Stomach (tissue), 19 donors: ENCODE measurements at places on chromosomes 2 and 18. TPM values are rescaled to one million over a fixed set of nuclear protein-coding genes. Genes with fewer than 3 reads are reported as not detected.

DNA sequence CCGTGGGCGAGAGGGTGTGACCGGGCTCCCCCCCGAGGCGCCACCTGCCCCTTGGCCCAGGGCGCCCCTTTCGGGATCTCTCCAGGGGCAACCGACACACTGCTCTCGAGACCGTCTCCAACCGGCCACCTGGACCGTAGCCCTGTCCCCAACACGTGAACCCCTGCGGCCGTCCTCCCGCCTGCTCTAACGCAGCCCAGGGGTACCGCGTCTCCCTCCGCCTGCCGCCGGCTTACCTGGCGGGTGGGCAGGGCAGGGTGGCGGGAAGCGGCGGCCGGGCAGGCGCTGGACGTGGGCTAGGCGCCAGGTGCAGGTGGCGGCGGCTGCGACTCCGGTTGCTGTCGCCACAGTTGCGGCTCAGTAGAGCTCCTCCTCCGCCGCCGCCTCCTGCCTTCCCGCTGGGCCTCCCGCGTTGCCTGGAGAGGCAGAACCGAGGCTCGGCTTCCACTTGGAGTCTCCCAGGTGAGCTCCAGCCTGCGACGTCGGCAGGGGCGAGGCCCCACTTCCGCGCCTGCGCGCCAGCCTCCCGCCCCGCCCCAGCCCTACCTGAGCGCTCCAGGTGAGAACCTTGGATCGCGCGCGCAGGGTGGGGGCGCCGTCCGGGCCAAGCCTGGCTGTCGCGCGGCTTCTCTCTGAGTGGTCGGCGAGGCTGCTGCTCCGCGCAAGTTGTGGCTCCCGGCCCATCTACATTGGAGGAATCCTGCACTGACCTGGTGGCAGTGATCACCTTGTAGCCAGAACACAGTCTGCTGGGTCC lies at the start of gene GALNT3:
TSS of gene GALNT3 (minus strand) at position 469 of the 757 bp plus-strand sequence. CDS start 23,547 bp downstream, outside the sequence.
- H3K4me1 ChIP-seq: peaks cover 53% of the 10 kb centered on the region
- no peaks in the 10 kb centered on the region for H3K27me3 ChIP-seq
- peak within 1 kb of the TSS; percentile 63 for H3K4me3 ChIP-seq
- peak within 1 kb of the TSS; percentile 96 for H3K27ac ChIP-seq
- H3K36me3 ChIP-seq: no peaks in the 10 kb centered on the region
- peak; percentile 96 for DNase-seq

GRCh38 chr2:151795646-151796240 lies 32.5 kb downstream of the ARL5A start:
- H3K4me3 ChIP-seq: no peak overlapping the region
- DNase-seq: no peak
- H3K4me1 ChIP-seq: no peaks in the 10 kb centered on the region
- no peak overlapping the region for H3K27ac ChIP-seq
- peaks cover 39% of the 10 kb centered on the region for H3K36me3 ChIP-seq

DNA sequence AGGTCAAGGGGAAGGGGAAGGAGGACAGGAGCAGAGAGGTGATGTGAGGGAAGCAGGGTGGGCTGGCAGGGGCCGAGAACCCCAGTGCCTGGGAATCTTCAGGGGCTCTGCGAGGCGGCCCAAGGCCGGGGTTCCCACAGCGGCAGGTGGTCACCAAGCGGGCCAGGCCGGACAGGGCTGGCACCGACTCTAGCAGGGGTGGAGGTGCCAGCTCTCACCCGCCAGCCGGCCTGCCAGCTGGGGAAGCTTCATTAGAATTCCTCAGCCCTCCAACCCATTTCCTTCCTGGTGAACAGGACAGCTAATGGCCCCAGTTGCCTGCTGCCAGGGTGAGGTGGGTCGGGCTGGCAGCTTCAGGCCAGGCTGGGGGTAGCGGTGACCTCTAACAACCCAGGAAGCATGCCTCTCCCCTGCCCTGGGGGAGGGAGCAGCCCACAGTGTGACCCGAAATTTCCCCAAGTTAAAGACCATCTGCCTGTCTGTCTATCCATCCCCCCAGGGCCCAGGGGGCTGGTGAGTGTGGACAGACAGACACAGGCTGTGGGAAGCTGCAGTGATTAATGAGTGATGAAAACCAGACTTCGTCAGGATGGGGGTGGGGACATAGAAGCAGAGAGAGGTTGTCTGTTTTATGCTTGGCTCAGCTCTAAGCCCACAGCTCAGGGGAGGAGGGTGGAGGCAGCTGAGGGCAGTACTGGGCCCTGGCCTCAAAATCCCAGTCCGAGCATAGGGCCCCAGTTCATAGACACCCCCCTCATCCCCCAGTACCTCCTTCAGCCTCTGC lies 144.1 kb downstream of the ZFP36L2 start:
- no peak for DNase-seq
- peaks cover 36% of the 10 kb centered on the region for H3K4me1 ChIP-seq
- no peak overlapping the region for H3K27ac ChIP-seq
- no peaks in the 10 kb centered on the region for H3K36me3 ChIP-seq
- H3K4me3 ChIP-seq: no peak overlapping the region

DNA sequence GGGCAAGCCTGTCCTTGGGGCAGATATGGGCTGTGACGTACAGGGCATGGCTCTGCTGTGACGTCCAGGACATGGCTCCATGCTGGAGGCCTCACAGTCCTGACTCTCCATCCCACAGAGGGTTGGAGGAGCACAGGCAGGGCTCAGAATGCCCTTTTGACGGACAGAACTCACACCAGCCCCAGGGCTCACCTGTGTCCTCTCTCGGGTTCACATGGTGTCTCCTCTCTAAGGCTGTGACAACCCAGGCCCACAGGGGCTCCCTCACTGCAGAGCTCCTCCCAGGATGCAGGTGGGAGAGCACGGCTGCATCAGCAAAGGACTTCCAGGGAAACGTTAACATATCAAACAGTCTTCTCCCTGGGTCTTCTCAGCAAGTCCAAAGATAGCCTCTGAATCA lies 133.8 kb downstream of the EIPR1 start:
- H3K36me3 ChIP-seq: no peaks in the 10 kb centered on the region
- no peaks in the 10 kb centered on the region for H3K27me3 ChIP-seq

- H3K36me3 ChIP-seq: no peaks in the 10 kb centered on the region
- no peaks in the 10 kb centered on the region for H3K4me1 ChIP-seq
- no peaks in the 10 kb centered on the region for H3K27me3 ChIP-seq
- H3K27ac ChIP-seq: no peak overlapping the region
- H3K4me3 ChIP-seq: no peak overlapping the region
- DNase-seq: no peak
These were observed 66.7 kb downstream of the ASB1 start for GRCh38 chr2:238493411-238493810.

DNA sequence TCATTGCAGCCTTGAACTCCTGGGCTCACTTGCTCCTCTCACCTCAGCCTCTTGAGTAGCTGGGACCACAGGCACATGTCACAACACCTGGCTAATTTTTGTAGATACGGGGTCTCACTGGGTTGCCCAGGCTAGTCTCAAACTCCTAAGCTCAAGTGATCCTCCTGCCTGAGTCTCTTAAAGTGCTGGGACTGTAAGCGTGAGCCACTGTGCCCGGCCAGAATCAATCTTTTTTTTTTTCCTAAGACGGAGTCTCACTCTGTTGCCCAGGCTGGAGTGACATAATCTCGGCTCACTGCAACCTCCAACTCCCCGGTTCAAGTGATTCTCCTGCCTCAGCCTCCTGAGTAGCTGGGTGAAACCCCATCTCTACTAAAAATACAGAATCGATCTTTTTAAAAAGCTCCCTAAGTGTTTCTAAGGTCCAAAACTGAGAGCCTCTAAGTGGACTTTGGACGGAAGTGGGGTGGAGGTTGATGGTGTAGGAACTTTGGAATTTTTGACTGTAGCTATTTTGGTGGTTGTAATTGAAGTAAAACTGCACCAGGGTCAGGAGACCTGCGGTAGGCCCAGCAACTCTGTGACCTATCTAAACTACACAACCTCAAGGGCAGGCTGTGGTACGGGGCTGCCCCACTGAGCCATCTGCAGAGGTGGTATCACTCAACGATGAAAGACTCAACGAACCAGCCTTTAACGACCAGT lies 82.9 kb downstream of the POLR1A start:
- no peaks in the 10 kb centered on the region for H3K27me3 ChIP-seq
- DNase-seq: no peak
- no peak overlapping the region for H3K4me3 ChIP-seq
- peaks cover 5% of the 10 kb centered on the region for H3K4me1 ChIP-seq

- no peak overlapping the region for H3K27ac ChIP-seq
- DNase-seq: peak; percentile 57
- no peaks in the 10 kb centered on the region for H3K36me3 ChIP-seq
- no peaks in the 10 kb centered on the region for H3K4me1 ChIP-seq
- no peaks in the 10 kb centered on the region for H3K27me3 ChIP-seq
These were observed 119.8 kb downstream of the LAMA1 start for GRCh38 chr18:6997808-6998207.

DNA sequence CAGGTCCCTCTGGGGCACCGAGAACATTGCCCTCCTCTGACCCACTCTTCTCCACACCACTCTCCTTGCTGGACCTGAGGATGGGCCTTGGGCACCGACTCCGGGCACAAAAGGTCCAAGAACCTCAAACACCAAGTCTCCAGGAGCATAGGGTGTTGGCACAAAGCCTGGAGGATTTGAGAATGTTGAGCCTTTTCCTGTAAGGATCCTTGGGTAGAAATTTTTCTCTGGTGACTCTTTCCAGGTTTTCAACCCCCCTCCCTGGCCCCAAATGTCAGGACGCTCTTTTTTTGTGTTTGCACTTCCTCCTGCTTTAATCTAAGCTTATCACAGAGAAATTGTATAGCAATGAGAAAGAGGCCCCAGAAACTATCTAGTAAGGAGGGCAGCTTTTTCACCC lies 9.2 kb downstream of the SPR start:
- H3K36me3 ChIP-seq: peaks cover 11% of the 10 kb centered on the region
- DNase-seq: no peak
- H3K27me3 ChIP-seq: peaks cover 59% of the 10 kb centered on the region
- no peak overlapping the region for H3K27ac ChIP-seq
- H3K4me3 ChIP-seq: no peak overlapping the region

DNA sequence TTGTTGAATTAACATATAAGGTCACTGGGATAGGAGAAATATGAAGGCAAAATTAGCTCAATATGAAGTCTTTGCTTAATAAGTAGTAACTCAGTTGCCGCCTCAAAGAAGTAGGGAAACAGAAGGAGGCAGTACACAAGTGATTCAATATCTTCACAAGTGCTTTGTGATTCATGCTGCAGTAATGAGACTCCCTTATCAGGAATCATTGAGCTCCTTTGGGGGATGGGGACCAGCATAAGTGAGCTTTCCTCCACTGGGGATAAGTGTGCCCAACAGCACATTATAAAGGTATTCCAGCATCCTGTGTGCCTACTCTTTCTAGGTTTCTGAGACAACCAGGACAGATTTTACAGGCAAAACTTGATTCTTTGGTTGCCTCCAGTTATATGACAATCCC lies 323.4 kb upstream of the UBE2E3 start:
- H3K4me3 ChIP-seq: no peak overlapping the region
- H3K27me3 ChIP-seq: no peaks in the 10 kb centered on the region
- no peaks in the 10 kb centered on the region for H3K4me1 ChIP-seq
- H3K27ac ChIP-seq: no peak overlapping the region

DNA sequence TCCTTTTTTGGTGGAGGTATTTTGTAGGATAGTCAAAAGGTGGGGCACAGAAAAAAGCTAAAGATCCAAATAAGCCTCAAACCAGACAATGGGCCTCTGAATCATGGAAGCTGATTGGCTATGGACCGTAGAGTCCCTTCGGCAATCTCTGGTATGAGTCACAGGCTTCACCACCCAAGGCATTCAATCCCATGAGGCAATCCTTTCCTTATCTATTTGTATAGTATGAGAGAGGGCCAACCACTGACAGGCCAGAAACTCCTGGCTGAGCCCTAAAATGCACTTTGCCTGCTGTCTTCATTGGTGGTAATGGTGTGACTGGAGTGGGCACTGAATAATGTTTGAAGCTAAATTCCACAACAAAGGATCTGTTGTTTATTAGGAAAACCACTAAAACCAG lies 38.7 kb upstream of the MEX3C start:
- H3K4me3 ChIP-seq: no peak overlapping the region
- no peaks in the 10 kb centered on the region for H3K4me1 ChIP-seq
- DNase-seq: peak; percentile 28
- no peak overlapping the region for H3K27ac ChIP-seq
- no peaks in the 10 kb centered on the region for H3K27me3 ChIP-seq

GRCh38 chr2:70967189-70967588 lies 11.2 kb upstream of the ANKRD53 start:
- no peak overlapping the region for H3K27ac ChIP-seq
- peaks cover 7% of the 10 kb centered on the region for H3K4me1 ChIP-seq
- no peak for DNase-seq

GRCh38 chr2:10240161-10240681 lies 62.5 kb upstream of the HPCAL1 start:
- H3K27ac ChIP-seq: no peak overlapping the region
- H3K4me1 ChIP-seq: peaks cover 8% of the 10 kb centered on the region
- DNase-seq: no peak
- H3K4me3 ChIP-seq: no peak overlapping the region

DNA sequence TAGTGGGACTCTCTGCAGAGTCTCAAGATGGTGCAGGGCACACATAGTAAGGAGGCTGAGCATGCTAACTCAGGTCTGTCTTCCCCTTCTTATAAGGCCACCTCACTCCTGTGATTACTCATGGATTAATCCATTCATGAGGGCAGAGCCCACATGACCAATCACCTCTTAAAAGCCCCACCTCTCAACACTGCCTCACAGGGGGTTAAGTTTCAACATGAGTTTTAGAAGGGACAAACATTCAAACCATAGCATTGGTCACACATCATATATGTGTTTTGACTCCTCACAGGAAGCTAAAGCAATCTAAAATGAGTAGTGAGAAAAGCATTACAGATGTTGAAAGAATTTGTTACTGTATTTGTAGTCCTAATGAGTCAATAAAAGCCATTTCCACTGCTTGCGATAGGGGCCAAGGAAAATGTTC lies 57.5 kb downstream of the DTNA start:
- no peak overlapping the region for H3K27ac ChIP-seq
- DNase-seq: no peak
- no peak overlapping the region for H3K4me3 ChIP-seq
- no peaks in the 10 kb centered on the region for H3K27me3 ChIP-seq

- no peak for DNase-seq
- H3K4me1 ChIP-seq: no peaks in the 10 kb centered on the region
- no peak overlapping the region for H3K4me3 ChIP-seq
- no peaks in the 10 kb centered on the region for H3K36me3 ChIP-seq
These were observed 695.6 kb downstream of the TSN start for GRCh38 chr2:122451040-122451439.

- DNase-seq: no peak
- no peak overlapping the region for H3K27ac ChIP-seq
- H3K4me3 ChIP-seq: no peak overlapping the region
- H3K4me1 ChIP-seq: no peaks in the 10 kb centered on the region
These were observed 140.6 kb downstream of the NETO1 start for GRCh38 chr18:72727038-72727655.

ABCB11 gene
- not detected for total RNA-seq

CCDC74B gene
- not detected for total RNA-seq

GLI2 gene
- total RNA-seq: 2.3 TPM

MC5R gene
- total RNA-seq: not detected

ZNF516 gene
- 23.3 TPM for total RNA-seq

PHOSPHO2 gene
- total RNA-seq: 1.3 TPM

VWA3B gene
- total RNA-seq: not detected

CEP76 gene
- 11.2 TPM for total RNA-seq

SKOR2 gene
- not detected for total RNA-seq
